Activated CD8-positive, alpha-beta memory T cell treated with anti-CD3 and anti-CD28 coated beads, Interleukin-2, amount 10 ng/mL, durations not matched to agents 7 days and 5 days (primary cell): ENCODE measurements at places on chromosomes 16 and 17. TPM values are rescaled to one million over a fixed set of nuclear protein-coding genes. Genes with fewer than 3 reads are reported as not detected.

The CDH15 gene
- not detected for total RNA-seq

The CCDC154 gene
- total RNA-seq, result 2.0 TPM

The CRISPLD2 gene
- not detected for total RNA-seq

GRCh38 chr17:39199820-39200069 lies 338 bp upstream of the RPL19 start:
- peak; percentile 95 for DNase-seq

DNA sequence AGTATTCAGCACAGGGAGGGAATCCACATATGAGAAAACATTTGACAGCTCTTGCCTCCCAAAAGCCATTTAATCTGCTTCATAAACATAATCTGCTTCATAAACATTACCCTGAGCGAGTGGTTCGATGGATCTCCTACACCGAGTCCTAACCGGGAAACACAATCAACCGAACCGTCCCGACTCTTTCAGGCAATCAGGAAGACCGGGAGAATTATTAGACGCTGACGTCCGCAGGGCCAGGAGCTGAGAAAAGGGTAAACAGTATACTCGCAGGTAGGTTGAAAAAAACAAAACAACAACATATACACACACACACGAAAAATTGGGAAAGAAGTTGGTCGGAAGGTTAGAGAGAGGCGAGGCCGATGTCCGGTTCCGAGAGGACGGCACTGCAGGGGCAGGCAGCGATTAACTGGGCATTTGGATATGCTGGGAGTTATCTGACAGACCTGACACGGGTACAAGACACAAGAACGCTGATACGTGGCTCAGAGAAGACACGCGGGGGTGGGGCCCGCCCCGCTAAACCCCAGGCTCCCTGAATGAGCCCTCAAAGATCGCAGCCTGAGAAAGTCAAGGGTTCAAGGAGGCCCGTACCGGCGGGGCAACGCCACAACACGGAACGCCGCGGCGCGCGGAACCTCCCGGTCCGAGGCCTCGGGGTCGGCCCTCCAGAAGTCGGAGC lies 585 bp downstream of the AP1G1 start:
- DNase-seq, result no peak
